ENCODE measurements at places on chromosomes 2 and 18. TPM values are rescaled to one million over a fixed set of nuclear protein-coding genes. Genes with fewer than 3 reads are reported as not detected.

Gene ACVR1C
- 0.45 TPM for total RNA-seq

Gene GKN2
- total RNA-seq: not detected

Gene CFAP53
- total RNA-seq: 1.7 TPM

Gene ZAP70
- total RNA-seq: 0.45 TPM

Gene PJVK
- total RNA-seq: 3.3 TPM

Gene DYNAP
- total RNA-seq: not detected

DNA sequence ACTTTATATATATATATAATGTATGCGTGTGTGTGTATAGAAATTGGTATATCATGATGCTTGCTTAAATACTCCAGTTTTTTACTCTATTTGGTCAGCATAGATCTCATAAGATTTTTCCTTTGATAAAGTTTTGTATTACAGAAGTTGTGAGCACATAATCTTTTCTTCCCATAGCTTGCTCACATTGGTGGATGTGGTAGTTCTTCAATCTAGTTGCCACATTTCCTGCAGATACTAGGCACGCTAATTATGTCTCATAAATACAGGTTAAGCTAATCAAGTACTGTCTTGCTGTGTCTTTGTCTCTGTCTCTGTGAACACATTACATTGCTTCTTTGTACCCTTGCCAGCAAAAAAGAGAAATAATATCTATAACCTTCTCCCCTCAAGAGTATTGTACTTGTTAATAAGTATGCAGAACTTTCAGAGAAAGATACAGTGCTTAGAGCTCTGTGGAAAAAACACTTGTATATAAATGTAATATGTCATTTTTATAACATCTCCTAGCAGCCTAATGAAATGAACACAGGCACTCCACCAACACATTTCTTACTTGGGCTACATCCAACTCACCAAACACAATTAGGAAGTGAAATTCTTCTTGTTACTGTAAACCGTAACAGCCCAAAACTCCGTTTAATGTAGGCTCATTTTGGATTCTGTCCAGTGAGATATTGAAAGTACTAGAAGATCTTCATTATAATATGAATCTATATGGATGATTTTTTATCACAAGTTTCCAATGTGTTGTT lies 306.7 kb upstream of the SLC8A1 start:
- DNase-seq: no peak

DNA sequence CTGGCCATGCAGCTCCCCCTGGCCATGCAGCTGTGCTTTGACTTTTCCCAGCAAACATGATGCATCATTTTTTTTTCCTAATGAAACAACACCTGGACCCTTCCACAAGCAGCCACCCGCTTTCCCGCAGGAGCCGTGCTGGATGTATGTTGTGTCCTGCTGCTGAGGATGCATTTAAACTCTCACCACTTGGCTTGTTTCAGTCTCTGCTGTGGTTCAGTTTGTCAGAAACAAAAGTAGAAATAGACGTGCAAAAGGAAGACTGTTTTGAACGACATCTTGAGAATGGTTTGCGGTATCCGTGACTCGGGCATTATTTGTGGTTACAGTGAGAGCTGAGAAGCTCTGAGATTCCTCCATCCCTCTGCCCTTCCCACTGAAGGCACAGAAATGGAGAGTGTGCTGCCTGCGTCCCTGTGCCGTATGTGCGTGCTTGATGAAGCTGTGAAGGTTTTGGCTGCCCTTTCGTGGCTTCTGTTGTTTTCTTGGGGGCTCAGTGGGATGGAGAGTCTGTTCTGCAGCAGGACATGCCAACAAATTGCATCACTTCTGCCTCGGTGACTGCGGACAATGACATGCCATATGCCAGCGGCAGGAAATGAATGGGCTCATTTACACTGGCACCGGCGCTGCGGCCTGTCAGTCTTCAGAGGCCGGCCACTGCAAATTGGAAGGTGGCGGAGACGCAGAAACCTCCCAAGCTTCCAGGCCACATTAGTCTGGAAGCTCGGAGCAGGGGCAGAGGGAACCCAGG lies 417.7 kb upstream of the SALL3 start:
- DNase-seq: peak; percentile 79

- DNase-seq: no peak
Measured at GRCh38 chr2:136128905-136129304, 11.0 kb upstream of the CXCR4 start.

- DNase-seq: no peak
Measured at GRCh38 chr2:7180638-7181370, 263.6 kb downstream of the RNF144A start.

GRCh38 chr18:79738581-79739439 lies 58.9 kb upstream of the KCNG2 start:
- DNase-seq: no peak

- no peak for DNase-seq
Measured at GRCh38 chr2:8540552-8541055, 141.3 kb upstream of the ID2 start.

GRCh38 chr2:229642371-229642770 lies 72.0 kb downstream of the DNER start:
- DNase-seq: no peak

- no peak for DNase-seq
Measured at GRCh38 chr2:219045937-219046550, 4.7 kb upstream of the CFAP65 start.

DNA sequence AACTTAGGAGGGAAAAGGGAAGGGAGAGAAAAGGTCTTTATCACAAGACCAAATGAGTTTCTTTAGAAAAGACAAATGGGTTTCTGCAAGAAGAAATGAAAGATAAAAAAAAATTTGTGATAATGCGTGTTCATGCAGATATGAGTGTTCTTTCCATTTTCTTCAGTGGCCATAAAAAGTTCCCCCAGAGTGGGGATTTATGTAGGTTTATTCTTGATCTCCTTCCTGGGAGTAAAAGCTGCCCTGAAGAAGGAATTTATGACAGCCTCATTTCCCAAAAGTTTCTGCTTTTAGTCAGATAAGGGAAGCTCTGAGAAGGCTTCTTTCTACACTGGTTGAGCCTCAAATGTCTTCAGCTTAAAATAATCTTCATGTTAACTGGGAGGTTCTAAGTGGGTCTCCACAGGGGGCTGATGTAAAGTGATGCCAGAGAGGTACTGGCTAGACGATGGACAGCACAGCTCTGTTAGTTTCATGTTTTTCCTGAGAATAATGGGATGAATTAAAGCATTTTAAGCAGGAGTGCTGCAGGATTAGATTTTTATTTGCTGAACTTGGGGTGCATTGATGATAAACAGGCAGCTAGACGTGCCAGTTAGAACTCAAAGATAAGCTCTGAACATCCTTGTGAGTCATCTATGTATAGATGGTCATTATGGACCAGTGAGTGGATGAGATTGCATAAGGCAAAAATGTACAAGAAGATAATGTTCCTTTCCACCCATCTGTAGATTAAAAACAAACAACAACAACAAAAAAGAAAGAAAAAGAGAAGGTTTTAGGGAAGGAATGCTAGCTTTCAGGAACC lies 99.4 kb upstream of the MSH2 start:
- DNase-seq: no peak

GRCh38 chr2:144825331-144826020 lies 305.6 kb upstream of the ZEB2 start:
- no peak for DNase-seq

- DNase-seq: no peak
Measured at GRCh38 chr2:111139637-111140317, 19.1 kb downstream of the BCL2L11 start.

GRCh38 chr2:9057939-9058761 lies 54.7 kb upstream of the MBOAT2 start:
- DNase-seq: no peak

GRCh38 chr18:13555192-13555591 lies 171.2 kb downstream of the FAM210A start:
- no peak for DNase-seq

- no peak for DNase-seq
Measured at GRCh38 chr18:79597831-79598632, 81.6 kb upstream of the CTDP1 start.

DNA sequence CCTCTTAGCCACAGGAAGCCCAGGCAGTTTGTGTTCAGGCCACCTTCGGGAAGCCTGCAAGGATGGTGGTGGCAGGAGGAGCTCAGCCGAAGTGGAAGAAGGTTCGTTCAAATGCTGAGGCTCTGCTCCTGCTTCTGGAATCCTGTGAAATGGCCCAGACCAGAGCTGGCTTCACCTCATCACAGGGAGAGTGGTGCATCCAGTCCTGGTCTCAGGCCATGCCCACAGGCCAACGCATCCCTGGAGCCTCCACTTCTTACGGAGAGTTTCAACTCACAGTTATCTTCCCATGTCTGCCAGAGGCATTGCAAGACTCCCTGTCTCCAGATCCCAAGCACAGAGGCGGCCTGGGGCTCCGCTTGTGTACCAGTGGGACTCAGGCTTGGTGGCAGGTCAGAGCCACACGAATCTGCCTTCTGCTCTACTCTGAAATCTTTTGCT lies 82.3 kb downstream of the NDUFA10 start:
- DNase-seq: no peak

- no peak for DNase-seq
Measured at GRCh38 chr2:13821255-13821880, 811.1 kb upstream of the LRATD1 start.

DNA sequence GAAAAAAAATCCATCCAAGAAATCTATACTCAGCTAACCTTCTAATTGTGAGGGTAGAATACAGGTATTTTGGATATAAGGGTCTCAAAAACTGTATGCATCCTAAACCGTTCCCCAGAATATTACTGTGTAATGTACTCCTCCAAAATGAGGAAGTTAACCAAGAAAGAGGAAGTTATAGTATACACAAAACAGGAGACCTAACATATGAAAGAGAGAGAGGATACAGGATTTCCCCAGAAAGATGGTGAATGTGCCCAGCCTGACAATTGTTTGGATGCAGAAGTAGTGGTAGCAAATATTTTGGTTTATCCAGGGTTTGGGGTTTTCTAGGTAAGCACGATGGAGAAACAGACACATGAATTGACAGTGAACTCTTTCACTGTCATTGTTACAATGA lies 50.6 kb downstream of the GALNT3 start:
- no peak for DNase-seq

DNA sequence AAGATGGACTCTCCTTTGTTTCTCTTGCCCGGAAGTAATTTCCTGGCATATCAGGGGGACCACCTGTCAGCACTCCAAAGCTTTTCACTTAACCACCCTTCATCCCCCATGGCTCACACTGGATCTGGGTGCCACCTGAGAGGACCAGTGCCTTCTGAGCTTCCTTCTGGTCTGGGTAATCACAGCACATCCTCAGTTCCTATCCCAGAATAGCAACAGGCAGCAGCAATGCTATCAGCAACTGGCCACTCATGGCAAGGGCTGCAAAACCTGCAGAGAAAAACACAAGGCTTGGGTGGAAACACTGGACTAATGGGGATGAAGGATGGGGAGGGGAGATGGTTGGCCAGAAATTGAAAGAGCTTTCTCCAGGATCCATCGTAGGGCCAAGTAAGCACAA lies 59.9 kb upstream of the STPG4 start:
- DNase-seq: no peak

- DNase-seq: no peak
Measured at GRCh38 chr2:116142644-116143227, 1671.8 kb upstream of the DDX18 start.

GRCh38 chr2:68420254-68420910 lies 46.7 kb downstream of the FBXO48 start:
- no peak for DNase-seq

DNA sequence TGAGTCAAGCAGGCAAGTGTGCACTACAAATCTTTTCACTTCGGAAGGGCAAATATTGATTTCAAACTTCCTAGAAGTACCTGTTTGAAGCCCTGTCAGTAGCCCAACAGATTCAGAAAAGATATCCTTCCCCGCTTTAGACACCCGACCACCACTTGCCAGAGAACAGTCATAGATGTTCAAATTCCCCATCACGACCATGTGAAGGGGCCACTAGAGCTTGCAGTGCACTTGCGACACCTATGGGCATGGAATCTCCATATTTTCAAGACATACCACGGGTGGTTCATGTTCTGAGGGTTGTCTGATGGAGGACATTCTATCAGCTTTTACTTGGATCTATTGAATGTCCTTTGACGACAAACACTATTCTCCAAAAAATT lies 23.8 kb downstream of the GNLY start:
- DNase-seq: no peak

DNA sequence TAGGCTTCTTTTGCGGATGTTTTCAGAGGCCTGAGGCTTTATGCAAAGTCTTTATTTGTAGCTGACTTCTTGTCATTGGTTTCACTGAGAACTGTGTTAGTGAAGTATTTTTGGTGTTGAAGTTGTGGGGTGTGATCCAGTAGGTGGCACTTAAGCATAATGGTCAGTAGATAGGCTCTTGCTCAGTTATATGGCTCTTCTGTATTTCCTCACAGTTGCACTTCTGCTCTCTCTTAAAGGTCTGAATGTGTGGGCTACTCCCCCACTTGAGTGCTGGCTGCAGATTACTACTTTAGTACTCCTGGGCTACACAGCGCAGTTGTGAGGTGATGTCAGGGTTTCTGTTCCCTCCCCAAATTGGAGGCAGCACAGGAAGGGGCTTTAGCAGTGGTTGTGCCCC lies 133.8 kb upstream of the SCN7A start:
- DNase-seq: no peak

- peak; percentile 20 for DNase-seq
Measured at GRCh38 chr2:36356298-36356989, 866 bp downstream of the CRIM1 start.

GRCh38 chr2:128345436-128346165 lies 26.9 kb upstream of the HS6ST1 start:
- DNase-seq: no peak
